ENCODE measurements at places on chromosomes 3 and 15.

GRCh38 chr15:100438570-100438969, 90.2 kb downstream of the CERS3 start:
- peak; percentile 3 for DNase-seq

GRCh38 chr3:17179381-17180205, 294.8 kb downstream of the PLCL2 start:
- DNase-seq = peak; percentile 52

GRCh38 chr3:170386468-170386867, 29.0 kb downstream of the SKIL start:
- DNase-seq = no peak

- DNase-seq = no peak
Observed at GRCh38 chr15:74775132-74775562, 6.7 kb upstream of the CSK start.

GRCh38 chr3:15645740-15646501, 44.4 kb downstream of the BTD start:
- DNase-seq = no peak

GRCh38 chr3:131658115-131658514, 155.3 kb upstream of the MRPL3 start:
- DNase-seq = no peak

DNA sequence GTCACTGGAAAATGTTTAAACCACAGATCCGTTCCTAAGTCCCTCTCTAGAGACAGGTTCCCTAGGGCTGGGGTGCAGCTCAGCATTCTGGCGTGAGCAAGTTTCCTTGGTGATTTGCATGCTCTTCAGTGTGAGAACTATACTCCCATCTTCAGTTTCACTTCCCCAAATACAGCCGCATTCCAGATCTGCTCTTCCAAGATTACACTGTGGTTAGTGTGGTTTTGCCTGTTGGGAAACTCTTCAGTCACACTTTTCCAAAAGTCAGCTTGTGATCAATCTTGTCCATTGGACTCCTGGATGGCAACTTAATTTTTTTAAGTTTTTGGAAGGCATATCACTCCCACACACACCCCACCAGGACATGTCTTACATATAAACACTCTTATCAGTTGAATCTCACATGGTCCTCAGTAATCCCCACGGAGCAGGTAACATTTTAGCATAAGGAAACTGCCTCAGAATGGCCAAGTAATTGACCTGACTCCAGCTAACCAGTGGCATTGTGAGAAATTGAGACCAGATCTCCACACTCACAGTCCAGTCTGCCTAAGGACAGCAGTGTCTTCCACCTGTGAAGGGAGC, 33.5 kb upstream of the PTPN23 start:
- peak; percentile 18 for DNase-seq

GRCh38 chr15:40456299-40456712, 14.5 kb upstream of the CHST14 start:
- DNase-seq = no peak

- DNase-seq = no peak
Observed at GRCh38 chr3:64247991-64248646, 22.9 kb upstream of the PRICKLE2 start.

DNA sequence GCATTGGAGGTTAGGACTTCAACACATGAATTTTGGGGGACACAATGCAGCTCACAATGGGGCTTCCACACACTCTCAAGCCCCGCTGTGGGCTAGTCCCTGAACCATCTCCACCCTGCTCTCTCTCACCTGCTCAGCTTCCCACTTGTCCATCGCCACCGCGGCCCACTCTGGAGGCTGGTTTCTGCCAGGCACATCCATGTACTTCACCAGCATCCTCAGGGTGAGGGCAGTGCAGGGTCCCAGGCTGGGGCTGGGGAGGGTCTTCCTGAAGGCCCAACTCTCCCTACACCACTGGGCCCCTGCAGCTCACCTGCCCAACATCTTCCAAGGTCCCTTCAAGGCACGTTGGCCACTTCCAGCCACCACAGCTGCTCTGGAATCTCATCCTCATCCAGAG, 46.4 kb downstream of the KLF15 start:
- DNase-seq = no peak

- no peak for DNase-seq
Observed at GRCh38 chr3:146503461-146504202, 34.3 kb upstream of the PLSCR2 start.

GRCh38 chr3:130705501-130705900, 41.1 kb downstream of the PIK3R4 start:
- no peak for DNase-seq

DNA sequence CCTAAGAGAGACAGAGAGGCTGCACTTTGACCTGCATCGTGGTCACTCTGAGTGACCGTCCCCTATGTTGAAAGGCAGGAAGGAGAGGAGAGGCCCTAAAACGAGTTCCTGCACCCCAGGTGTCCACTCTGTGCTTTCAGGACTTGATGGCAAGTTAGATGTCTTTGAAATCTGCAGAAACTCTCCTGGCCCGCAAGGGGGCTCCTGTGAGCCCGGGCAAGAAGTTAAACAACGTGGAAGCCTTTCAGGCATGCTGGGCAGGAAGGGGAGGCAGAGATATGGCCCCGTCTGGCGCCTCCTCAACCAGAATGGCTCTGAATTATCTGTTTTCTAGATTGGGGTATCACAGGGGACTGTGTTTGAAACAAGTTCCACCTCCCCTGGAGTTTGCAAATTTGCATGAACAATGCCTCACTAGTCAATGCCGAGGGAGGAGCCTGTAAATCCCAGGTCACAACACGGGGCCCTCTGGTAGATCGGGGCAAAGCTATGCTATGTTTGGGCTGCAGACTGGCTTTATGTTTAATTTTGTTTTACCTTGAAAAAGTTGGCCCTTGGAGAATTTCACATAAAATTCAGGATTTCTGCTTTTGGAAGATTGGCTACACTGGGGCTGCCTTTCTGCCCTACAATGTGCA, 9.8 kb downstream of the CTXND1 start:
- DNase-seq = no peak

DNA sequence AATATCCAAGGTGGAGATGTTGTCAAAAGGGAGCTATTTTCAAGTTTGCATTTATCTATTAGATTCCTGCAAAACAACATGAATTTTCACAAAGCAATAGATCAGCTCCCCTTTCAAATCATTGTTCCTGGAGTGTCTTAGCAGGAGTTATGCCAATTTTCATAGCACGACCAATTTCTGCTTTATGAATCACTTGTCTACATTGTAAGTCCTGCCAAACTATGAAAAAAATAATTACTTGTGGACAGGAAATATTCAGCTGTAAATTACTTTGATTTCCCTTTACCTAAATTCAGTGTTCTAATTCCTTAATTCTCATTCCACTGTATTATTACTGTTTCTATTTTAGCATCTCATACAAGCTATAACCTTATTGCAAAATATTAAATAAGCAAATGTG, 1289.6 kb downstream of the NSUN3 start:
- DNase-seq = no peak

DNA sequence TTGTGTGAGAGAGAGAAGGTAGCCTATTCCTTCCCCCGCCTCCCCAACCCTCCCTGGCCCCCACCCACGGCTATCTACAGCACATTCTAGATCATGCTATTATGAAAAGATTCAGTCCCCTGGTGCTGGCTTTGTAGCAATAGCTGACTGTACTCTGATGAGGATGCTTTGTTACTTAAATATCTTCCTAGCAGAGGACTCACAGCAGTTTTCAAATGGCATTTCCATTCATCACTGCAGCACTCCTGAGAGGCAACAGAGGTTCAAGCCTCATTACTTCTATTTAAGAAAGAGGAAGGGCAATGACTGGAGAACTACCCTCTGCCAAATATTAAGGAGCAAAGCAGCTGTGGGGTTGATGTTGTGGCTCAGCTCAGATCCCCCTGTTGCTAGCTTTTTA, 61.0 kb downstream of the LRRN1 start:
- no peak for DNase-seq

DNA sequence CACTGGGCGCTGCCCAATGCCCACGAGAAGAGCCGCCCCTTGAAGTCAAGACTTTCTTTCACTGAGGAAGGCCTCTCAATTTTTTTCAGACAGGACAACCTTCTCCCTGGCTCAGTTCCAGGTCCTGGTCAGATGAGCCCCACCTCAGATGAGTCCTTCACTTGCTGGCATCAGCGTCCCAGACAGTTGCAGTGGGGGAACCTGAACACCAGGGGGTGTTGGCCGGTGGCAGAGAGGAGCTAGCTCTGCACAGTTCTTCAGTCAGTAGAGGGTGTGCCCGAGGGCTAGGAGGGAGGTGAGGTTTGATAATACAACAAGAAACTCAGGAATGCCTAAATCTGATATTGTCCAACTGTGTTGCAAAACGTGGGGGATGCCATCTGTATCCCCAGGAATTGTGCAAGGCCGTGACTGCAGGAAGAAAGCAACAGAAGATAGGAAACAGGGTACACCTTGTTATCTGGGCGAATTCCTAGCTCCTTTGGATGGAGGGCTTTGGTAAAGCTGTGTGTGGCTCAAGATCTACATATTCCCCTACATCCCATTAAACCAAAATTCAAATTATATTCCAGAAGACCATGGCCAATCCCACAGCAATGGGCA, 34.3 kb downstream of the CCR3 start:
- peak; percentile 82 for DNase-seq

- no peak for DNase-seq
Observed at GRCh38 chr3:4914464-4914863, 64.8 kb upstream of the BHLHE40 start.
